ENCODE measurements at places on chromosomes 2 and 18.

DNA sequence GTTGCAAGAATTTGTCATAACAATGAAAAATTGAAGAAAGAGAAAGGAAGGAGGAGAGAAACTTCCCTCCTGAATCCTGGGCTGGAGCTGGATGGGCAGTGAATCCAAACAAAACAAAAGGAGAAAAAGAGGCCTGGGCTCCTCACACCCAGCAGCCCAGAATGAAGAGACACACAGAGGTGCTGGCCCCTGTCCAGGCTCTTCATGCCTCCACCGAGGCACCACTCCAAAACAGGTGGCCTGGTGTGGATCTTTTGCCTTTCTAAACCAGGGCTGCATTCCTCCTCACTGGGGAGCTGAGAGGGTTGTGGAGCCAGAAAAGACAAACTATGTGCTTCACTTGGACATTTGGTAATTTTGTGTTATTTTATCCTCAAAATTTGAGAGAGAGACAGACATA lies 76.0 kb downstream of the FAM124B start:
- no peak for DNase-seq

GRCh38 chr2:134737671-134738070 lies 18.9 kb upstream of the TMEM163 start:
- no peak for DNase-seq

DNA sequence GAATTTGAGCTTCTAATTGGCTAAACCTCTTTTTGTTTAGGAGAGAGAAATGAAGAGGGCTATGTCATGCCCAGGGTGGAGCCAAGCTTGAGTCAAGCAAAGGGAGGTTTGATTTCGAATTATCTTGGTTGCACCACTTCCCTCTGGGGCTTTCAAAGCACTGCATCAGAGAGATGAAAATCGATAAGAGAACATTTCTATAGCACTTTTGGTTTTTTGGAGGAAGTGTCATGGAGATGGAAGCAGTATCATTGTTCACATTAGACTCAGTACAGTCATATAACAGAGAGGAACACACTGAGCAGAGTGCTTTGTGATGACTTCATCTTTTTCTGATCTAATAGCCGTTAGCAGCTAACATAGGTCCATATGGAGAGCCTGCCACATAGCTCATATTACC lies 120.3 kb upstream of the UXS1 start:
- no peak for DNase-seq

DNA sequence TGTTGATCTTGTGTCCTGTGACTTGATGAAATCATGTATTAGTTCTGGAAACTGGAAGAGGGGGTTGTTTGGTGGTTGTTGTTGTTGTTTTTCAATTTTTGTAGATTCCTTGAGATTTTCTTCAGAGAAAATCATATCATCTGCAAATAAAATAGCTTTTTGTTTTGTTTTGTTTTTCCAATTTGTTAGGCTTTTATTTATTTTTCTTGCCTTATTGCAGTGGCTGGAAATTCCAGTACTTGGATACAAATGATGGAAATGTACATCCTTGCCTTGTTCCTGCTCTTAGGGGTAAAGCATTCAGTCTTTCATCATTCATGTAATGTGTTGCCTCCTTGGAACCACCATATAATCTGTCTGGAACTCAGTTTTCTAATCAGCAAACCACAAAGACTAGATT lies 50.3 kb upstream of the TRIB2 start:
- DNase-seq: no peak

Measured in fibroblast of skin of left quadriceps (primary cell).